ENCODE measurements at places on chromosomes 5 and 9.

- no peak for DNase-seq
Observed at GRCh38 chr9:100100146-100100667, 1.2 kb downstream of the INVS start.

DNA sequence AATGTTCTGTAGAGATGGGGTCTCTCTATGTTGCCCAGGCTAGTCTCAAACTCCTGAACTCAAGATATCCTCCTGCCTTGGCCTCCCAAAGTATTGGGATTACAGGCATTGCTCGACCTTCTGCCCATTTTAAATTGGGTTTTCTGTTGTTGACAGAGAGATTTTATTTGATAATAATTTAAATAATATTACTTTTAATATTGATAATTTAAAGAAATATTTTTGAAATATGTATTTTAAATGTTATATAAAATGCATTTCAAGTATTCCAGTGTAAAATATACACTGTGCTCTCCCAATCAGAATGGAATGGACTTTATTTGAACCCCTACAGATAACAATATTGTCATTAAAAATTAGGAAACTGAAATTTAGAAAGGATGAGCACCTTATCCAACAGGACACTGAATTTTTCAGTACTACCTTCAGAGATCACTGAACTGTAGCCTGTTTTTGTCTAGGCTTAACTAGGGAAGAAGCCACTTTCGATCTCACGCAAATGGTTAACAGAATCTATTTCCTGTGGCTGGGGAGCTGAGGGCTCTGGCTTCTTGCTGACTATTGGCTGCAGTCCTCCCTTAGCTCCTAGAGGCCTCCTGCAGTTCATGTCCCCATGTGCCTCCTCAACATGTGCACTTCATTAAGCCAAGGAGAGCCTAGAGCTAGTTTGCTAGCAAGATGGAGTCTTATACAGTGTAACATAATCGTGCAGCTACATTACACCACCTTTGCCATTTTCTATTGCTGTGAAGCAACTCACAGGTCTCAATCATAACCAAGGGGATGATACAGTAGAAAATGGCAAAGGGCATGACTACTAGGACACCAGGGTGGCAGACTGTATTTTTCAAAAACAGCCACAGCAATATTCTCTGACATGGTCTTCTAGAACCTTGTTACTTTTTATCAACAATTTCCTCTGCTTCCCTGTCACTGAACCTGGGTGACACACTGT, 150.0 kb downstream of the CDC42SE2 start:
- DNase-seq = no peak

DNA sequence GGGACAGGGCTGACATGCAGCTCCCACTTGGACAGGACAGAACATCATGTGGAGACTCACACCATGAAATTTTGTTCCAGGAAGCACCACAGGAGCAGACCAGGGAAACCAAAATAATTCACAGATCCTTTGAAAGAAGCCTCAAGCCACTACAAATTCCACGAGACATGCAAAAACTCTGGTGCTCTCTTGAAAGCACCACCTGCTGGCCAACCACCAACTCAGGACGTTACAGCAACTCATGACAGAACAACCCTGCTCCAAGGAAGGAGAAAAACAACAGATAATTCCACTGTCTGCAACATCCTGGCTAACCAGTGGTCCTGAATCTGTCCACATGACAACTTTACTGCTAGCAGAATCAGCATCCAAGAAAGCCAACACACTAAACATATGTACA, 516.0 kb downstream of the SPATA31D1 start:
- DNase-seq = no peak

DNA sequence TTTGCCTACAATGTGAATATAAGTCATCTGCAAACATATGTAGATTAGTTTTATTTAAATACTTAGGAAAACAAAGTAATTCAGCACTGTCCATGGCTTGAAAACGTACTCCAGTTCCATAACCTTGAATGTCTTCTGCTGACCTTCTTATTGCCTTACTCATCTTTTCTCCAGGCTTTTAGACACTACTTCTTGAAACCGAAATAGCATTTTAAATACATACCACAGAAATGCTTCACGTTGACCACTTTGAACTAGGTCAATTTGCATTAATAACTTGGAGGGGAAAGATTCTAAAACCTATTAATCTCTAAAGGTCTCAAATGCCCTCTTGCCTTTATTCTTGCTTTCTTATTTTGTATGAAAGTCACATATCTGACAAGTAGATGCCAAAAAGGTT, 995.4 kb upstream of the ACO1 start:
- no peak for DNase-seq

GRCh38 chr5:55929020-55929799, 65.6 kb downstream of the IL6ST start:
- DNase-seq = no peak

DNA sequence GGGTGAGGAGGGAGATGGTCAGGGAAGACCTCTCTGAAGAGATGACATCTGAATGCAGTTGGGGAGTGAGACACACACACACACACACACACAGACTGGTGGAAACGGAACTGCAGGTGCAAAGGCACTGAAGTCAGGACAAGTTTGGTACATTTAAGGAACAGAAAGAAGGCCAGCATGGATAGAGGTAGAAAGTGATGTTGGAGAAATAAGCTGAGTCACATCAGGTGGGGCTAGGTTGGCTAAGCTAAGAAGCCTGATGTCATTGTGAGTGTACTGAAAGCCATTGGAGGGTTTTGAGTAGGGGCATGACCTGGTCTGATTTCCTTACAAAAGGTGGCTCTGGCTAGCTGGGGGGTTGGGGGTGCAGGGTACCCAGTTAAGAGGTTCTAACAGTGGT, 3.1 kb downstream of the BSPRY start:
- DNase-seq = no peak

DNA sequence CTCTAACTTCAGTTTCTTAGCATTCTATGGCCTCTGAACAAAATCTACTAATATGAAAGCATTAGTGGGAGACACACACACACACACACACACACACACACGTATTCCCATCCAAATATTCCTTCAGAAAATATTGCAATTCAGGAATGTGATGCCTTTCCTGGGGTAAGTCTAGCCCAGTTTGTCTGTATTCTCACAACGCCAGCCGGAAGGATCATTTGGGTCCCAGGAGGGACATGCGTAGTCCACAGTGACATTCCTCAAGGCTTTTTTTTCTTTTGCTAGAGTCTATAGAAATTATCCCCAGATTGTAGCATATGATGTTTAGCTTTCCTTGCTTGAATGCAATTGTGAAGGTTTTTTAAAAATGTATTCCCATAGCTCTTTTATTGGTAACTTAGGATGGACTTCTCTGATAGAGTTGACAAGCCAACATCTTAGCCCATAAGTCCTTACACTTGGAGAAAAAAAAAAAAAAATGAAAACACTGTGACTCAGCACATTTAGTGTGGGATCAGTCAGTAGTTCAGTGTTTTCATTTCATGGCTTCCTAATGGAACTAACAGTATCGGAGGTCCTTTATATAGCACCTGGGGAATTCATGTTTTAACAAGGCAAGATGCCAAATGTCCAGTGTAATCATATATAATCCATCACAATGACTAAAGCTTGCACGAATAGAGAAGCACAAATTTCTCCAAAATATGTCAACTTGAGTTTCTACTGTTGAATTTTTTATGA, 316.5 kb downstream of the DIRAS2 start:
- DNase-seq = no peak

DNA sequence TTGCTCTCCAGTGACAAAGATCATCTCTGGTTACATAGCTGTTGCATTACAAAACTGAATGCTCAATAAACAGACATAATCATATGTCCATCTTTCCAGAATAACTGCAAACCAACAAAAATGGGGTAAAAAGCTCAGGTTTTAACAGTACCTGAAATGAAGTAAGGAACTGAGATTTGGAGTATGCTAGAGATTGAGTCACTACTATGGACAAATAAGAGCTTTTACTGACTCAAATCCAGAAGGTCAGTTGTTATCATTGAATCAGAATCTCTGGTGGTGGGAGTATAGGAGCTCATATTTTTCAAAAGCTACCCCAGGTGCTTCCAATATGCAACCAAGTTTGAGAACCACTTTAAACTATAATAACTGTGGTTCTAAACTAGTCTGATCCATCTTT, 4.1 kb upstream of the RAPGEF6 start:
- no peak for DNase-seq

GRCh38 chr9:79707589-79707988, 135.8 kb downstream of the TLE4 start:
- no peak for DNase-seq

- DNase-seq = no peak
Observed at GRCh38 chr9:132837501-132838286, 40.4 kb downstream of the AK8 start.

- DNase-seq = no peak
Observed at GRCh38 chr5:39216631-39217030, 2.7 kb downstream of the FYB1 start.

GRCh38 chr5:116386633-116387032, 188.0 kb downstream of the SEMA6A start:
- DNase-seq = no peak

DNA sequence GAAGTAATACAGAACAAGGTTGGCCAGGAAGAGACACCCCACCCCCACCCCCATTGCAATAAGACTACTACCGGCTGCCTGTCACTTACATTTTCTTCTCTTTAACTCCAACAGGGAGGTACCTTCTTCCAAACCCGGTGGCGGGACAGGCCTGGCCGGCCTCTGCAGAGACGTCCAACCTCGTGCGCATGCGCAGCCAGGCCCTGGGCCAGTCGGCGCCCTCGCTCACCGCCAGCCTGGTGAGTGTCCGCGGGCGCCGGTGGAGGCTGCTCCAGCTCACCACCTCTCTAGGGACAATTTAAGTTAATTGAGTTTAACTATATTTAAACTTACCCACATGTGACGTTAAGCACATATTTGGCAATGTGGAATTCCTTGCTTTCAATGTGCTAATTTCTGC, 192.4 kb downstream of the MAST4 start:
- no peak for DNase-seq

DNA sequence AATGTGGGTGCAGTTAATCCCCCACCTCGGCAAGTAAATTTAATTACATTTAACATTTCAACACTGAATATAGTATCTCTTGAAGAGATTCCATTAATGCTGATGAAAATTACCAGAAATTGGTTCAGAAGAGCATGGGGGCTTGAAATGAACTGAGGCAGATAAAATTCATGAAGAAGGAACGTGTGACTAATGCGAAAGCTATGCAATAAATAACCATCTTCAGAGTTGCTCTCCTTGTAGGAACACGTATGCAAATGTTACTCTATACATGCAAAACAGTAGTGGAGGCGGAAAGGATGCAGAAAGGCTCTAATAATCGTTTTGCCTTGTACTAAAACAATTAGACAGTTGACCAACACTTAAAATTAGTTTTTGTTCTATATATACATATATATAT, 320.2 kb downstream of the CTNND2 start:
- DNase-seq = no peak

DNA sequence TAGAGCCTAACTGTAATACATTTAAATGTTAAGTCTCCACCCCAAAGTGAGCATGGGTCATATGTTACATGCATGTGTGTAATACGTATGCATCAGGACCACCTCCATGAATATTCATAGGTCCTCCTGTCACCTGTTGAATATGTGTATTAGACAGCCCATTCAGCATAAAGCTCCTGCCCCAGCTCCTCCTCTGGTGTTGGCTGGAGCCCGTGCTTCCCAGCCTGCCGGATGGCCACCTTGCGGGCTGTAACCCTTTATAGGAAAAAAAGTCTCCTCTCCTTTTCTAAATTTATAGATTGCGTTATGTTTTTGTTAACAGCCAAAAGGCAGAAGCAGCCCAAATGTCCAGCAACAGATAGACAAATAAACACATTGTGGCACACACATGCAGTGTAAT, 299.5 kb downstream of the MED10 start:
- no peak for DNase-seq

DNA sequence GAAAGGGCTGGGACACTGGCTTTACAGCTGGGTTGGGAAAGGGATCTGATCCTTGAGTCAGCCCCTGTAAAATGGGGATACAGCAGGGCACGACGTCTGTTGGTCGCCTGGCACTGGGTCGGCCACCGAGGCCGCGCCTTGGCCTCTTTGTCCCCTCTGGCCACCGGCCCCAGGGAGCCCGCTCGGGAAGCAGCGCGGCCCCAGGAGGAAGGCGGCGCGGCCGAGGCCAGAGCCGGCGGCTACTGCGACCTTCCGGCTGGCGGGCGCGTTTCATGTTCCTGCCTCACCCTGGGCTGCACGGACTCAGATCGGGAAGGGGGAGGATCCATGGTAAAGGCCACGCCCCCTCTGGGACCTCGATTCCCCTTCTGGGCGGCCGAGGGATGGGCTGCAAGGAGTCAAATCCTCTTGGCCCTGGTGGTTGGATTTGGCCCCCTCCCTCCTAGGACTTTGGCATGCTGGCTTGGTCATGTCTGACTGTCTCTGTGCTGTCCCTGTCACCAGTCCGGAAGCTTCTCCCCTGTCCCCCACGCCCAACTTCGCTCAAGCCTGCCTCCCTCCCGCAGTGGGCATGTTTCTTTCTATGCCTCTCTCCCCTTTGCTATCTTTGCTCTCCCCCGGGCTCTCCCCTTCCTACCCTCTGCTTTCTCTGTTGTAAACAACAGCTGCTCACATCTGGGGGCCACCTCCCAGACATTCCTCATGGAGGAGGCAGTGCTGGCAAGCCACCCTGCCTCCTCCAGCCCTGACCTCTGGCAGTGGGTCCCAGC, 25.8 kb downstream of the FPGS start:
- no peak for DNase-seq

GRCh38 chr9:76537150-76537646, 78.2 kb downstream of the GCNT1 start:
- no peak for DNase-seq

DNA sequence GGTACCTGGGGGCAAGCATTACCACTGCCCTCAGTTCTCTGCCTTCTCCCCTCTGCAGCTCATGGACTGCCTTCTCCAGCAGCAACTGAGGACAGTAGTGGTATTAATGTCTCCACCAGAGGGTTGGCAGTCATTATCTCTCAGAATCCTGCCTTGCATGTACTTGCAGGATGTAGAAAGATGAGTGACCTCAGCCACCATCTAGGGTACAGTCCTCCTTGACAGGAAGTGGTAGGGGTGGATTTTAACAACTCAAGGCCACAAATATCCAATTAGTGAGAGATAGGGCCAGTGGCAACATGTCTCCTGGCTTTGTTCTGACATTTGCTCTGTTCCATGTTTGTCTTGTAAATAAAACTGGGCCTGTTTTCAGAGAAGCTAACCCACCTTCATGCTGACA, 47.2 kb downstream of the F2R start:
- DNase-seq = no peak

DNA sequence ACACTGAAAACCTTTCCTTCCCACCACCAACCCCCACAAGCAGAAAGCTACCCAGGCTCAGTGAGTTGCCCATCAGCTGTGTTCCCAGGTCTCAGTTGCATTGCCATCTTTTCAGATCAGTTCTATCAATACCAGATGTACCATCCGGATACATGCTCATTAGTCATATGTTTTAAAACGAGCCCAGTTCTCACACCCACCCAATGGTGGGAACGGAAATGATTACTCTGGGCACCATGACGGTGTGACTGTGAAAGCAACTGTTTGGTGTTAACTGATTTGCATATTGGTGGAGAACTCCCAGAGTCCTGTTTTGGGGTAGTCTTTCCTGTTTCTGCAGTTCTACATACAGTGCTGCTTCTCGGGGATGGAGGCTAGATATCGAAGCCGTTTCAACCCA, 212.3 kb downstream of the TRIM36 start:
- no peak for DNase-seq
